Uterus (tissue), 4 donors: ENCODE measurements at places on chromosomes 16 and 17.

- peak; percentile 24 for DNase-seq
Observed at GRCh38 chr16:10126686-10127085, 55.5 kb downstream of the GRIN2A start.

GRCh38 chr17:2885733-2886132 lies 89.5 kb downstream of the RAP1GAP2 start:
- no peak for DNase-seq

GRCh38 chr17:67289181-67289876 lies 44.3 kb upstream of the HELZ start:
- DNase-seq, result peak; percentile 82

- DNase-seq, result no peak
Observed at GRCh38 chr16:30104492-30104891, 8.5 kb upstream of the YPEL3 start.

DNA sequence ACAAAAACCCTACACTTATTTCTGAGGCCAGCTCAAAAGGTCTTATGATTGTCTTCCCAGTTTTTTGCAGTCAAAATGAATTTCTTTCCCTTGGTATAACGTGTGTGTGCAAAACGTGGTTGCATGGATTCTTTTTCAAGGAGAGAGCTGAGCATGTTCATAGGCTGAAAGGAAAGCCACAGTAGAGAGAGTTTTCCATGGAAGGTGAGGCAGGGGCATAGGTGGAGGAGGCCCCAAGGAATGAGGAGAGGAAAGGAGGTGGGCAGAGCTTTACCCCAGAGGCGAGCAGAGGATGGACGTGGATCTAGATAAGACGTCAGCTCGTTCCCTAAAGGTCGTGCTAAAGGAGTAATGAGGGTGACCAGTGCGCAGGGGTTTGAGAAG lies 22.8 kb downstream of the TRPV2 start:
- no peak for DNase-seq

DNA sequence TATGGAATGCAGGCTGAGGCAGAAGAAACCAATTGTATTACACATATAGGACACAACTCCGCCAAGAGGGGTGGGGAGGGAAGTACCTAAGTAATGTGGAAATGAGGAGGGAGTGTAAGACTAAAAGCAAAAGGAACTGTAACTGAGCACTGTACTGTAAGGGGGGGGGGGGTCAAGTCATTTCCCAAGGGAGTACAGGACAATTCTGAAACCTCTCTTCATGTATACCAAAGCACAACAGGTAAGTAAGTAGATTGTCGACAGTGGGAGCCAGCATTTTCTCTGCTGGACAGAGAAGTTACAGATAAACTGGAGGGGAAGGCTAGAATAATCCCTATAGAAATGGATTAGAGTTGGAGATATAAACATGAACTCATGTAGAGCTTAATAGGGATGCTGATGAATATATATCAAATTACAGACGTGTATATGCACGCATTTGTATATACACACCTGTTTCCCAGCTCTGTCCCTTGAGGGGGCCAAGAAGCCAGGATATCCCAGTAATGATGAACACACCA lies 6.4 kb downstream of the USP22 start:
- DNase-seq, result no peak

- no peak for DNase-seq
Observed at GRCh38 chr16:3179651-3180050, 8.4 kb upstream of the OR1F1 start.

DNA sequence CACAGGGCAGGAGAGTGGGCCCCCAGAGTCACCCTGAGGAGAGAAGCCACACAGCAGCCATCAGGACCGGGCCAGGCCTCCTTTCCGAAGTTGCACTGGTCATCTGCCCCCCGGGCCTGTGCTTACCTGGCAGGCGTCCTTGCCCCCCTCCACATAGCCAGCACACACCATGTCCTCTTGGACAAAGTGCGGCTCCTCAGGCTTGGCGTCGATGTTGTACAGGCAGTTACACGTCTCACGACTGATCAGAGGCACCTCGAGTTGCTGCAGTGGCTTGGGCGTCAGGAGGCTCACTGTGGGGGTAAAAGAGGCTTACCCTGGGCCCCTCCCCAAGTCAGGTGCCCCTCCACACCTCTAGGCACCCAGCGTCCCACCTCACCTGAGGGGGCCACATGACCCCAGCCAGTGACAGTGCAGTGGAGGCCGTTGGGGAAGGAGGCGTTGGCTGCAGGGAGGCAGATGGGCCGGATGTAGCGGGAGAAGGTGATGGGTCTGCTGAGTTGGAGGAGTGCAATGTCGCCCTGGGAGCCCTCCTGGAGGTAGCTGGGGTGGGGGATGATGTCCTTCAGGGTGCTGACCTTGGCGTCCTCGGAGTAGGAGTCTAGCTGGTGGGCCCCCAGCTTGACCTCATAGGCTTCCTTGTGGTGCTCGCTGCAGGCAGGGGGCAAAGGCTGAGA lies 3.1 kb downstream of the PRSS8 start:
- DNase-seq, result no peak

DNA sequence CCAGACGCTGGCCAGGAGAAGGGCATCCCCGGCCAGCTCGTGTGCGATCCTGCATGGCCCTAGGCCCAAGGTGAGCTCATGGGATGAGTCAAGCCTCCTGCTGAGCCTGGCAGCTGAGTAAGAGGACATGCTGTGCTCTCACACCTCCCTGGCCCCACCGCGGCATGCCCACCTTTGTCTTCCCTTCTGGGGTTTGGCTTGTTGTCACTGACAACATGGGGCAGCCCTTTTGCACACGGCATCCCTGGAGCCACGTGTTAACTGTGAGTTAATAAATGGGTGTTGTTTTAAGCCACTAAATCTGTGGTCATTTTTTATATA lies 8.9 kb upstream of the TNS4 start:
- DNase-seq, result peak; percentile 61

- no peak for DNase-seq
Observed at GRCh38 chr17:75272848-75273184, 1.8 kb upstream of the MIF4GD start.

DNA sequence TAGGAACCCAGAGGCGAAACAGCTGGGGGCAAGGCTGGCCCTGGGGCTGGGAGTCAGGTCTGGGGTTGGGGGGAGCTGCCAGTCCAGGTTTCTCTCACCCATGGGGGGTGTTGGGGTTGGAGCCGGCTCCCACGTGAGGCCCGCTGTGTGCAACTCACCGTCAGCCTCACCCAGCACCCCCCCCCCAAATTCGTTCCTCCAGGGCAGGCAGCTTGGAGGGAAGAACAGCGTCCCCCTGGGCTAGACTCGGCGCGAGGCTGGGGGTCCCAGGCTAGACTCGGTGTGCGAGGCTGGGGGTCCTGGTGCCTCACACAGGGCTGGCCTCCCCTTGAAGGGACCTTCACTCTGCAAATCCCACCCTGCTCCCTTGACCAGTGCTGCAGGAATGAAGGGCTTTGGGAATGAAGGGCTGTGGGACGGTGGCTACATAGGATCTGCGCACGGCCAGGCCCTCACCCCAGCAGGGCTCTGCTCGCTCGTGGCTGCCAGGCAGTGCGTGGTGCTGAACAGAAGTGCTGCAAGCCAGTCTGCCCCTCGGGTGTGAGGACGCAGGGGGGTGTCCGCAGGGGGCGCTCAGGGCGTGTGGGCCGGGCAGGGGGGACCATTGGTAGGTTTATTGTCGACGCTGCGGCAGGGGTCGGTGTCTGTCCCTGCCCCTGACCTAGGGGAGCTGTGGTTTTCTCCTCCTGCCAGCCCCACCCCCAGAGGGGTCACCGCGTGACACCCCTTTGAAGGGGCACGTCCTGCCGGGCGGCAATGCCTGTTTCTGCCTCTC lies 74.7 kb downstream of the KLHDC4 start:
- DNase-seq, result no peak

DNA sequence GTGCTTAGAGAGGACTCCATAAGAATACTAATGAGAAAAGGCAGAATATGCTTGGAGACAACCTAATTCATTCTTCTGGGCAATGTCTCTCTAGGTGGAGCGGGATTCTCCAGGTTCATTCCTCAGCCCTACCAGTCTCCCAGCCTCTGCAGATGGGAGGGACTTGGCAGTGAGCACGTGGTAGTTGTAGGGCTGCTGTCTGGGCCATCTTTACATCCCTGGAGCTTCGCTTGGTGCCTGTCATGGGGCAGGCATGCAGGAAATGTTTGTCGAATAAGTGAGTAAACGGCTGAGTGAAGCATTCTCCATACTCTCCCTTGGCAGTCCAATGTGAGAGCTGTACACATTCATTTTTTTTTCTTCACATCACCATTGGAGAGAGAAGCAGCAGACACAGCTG lies 387.5 kb downstream of the UTP18 start:
- DNase-seq, result no peak

DNA sequence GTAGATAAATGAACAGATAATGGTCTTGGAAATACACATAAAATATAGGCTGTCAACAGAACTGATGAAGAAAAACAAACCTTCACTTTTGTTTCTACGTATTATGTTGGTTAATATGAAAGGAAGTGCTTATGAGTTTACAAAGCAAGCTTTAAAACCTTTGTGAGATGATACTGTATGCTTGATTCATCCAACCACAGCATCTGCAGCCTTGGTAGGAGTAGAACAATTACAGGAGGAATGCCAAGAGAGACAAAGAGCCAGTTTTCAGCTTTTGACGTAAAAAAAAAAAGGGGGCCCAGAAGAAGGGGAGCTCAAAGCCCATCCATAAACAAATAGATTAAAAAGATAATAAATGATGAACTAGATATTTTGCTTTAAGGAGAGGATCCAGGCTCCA lies 13.3 kb downstream of the FAM20A start:
- no peak for DNase-seq

DNA sequence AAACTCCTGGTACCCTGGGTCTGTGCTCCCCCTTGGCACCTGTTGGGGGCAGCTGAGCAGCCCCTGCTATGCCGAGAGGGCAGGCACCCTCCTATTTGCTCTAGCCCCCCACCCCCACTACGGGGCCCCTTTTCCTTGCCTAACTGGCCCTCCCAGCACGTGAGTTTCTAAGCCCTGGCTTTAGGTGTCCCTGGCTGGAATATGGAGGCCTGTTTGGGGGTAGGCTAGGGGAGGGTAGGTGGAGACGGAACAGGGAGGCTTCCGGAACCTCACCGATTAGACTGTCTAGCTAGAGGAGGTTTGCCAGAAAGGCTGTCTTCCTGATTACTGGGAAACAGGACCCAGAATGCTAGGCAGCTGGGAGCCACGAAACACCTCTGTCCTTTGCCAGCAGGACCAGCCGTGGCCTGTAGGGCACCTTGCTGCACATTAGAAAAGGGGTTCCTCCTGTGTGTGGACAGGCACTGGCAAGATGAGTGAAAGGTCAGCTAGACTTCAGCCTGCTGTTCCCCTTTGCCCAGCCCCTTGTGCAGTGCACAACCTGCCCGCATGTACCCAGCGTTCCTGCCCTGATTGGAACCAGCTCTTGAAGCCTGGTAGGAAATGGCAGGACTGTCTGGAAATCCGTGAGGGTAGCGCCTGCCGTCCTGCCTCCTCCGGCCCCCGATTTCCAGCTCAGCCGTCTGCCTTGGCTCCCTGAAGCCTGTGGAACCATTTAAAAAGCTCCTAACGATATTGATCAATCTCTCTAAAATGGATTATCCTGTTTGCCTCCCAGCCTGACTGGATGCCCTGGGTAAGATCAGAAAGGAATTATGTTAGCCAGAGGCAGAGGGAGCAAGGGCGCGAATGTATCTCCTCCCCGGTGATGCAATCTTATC lies 83.4 kb upstream of the GSE1 start:
- DNase-seq, result no peak
